NCI-H1105 (cell line): ENCODE measurements at places on chromosomes 5 and 9.
A peak's percentile ranks its signal among the peaks of the same experiment; 100 is the strongest.

GRCh38 chr5:169178754-169179153 lies 122.2 kb downstream of the SLIT3 start:
- DNase-seq, result no peak

- DNase-seq, result no peak
These were observed 25.9 kb downstream of the BARX1 start for GRCh38 chr9:93929231-93929630.

DNA sequence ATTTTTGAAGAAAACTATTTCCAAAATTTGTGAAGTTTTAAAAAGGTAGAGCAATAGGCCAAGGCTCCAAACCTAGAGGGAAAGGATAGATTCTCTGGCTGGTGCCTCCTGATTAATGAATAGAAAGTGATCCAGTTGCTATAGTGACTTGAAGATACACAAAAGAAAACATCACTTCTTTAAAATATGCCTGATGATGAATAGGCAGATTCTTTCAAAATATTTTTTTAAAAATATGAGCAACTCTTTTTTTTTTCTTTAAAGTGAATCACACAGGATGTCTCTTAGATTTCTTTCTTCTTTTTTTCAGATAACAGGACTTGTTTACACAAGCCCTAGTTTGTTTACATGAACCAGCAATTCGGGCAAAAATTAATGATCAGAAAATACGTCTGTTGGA lies 124.4 kb downstream of the RFK start:
- no peak for DNase-seq

DNA sequence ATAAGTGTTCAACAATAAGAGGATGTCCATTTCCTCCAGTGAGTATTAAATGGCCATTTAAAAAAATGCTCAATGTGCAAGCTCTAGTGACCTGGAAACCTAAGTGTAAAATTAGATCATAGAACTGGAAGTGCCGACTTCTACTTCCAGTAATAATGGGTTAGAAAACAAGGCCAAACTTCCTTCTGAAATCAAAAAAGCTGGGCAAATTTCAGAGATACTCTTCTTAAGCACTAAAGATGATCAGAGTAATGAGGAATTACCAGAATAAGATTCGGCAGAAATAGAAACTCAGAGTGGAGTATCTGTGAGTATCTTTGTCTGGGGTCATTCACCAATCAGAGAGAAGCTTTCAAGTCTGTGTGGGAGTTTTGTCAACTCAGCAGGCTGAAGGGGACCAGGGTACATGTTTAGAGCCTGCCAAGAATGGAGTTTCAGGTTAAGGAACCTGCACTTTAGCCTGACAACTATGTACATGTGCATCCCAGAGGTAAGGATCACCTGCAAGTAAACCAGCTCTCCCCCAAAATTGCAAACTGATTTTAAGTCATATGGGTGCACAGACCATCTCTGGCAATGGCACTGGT lies 17.1 kb downstream of the FCN2 start:
- no peak for DNase-seq

- no peak for DNase-seq
These were observed 80.2 kb upstream of the PANK3 start for GRCh38 chr5:168659286-168659847.

- DNase-seq, result peak; percentile 64
These were observed 39.8 kb upstream of the RANBP6 start for GRCh38 chr9:6055216-6055615.

DNA sequence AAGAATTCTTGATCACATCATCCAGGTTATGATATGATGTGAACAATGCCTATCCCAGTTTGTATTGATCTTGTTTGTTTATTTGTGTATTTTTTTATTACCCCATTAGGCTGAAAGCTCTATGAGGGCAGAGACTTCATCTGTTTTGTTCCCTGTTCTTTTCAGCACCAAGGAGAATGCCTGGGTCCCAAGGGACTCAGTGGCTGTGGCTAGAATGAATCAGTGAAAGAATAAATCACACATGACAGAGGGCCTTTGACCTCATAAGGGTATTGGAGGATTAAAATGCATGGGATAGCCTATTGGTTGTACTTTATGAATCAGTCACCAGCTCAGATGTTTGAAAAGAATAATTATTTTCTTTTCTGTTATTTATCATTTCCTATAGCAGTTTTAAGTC lies 292.2 kb downstream of the GAS1 start:
- no peak for DNase-seq

GRCh38 chr9:129027685-129028191 lies 393 bp downstream of the SH3GLB2 start:
- DNase-seq, result peak; percentile 50

GRCh38 chr5:39376293-39376714 lies 12.0 kb upstream of the C9 start:
- DNase-seq, result peak; percentile 11

GRCh38 chr5:116475338-116475737 lies 99.3 kb downstream of the SEMA6A start:
- no peak for DNase-seq

- DNase-seq, result no peak
These were observed 78.3 kb upstream of the TNFSF8 start for GRCh38 chr9:115008536-115009270.

DNA sequence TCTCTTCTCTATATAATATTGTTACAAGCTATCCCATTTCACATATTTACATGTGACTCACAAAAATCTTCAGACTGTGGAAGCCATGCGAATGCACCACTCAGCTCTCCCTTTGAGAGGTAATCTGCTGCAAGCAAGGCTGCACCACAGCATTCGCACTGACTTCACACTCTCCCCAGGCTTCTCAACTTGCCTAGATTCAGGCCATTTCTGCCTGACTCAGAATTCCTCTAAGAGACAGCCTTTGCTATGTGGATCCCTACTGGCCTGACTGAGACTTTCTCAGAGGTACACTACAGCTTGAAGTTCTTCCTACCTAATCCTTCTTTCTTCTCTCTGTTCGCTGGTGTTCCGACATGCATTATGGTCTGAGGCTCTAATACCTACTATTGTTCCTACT lies 21.1 kb upstream of the DMRTA1 start:
- DNase-seq, result no peak

GRCh38 chr9:36939214-36939613 lies 94.9 kb downstream of the PAX5 start:
- DNase-seq, result no peak

DNA sequence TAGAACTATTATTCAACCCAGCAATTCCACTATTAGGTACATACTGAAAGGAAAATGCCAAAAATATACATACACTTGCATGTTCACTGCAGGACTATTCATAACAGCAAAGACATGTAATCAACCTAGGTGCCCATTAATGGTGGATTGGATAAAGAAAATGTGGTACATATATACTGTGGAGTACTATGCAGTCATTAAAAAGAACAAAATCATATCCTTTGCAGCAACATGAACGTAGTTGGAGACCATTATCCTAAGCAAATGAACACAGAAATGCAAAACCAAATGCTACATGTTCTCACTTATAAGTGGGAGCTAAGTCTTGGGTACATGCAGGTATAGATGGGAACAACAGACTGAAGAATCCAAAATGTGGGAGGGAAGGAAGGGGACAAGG lies 67.7 kb downstream of the ELOVL7 start:
- no peak for DNase-seq

DNA sequence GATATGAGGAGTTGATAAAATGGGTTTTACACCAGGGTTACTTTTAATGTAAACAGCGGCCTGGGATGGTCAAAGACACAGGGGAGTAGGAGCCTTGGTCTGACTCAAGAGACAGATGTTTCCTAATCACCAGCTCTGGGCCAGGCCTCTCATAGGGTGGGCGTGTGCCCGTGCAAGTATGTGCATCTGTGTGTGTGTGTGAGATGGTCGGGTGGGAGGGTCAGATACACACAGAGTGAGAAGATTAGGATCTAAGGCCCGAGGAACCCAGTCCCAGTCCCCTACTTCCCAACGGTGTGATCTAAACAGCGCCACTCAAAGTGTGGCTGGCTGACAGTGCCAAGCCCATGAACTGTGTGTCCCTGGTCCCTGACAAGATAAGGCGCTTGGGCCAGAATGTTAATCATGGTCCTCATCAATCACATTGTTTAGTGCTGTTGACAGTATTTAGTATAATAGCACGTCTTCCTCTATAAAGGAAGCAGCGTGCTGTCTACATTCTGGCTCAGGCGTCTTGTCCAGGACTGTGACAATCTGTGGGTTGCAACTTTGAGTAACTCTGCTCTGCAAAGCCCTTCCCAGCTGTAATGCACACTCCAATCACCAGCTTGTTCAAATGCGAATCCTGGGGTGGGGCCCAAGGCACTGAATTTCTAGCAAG lies 173.7 kb downstream of the DAB2IP start:
- DNase-seq, result no peak

- DNase-seq, result peak; percentile 80
These were observed 3.2 kb downstream of the PIP5KL1 start for GRCh38 chr9:127927201-127927987.

- DNase-seq, result no peak
These were observed 40.2 kb downstream of the RASA1 start for GRCh38 chr5:87307796-87308423.

DNA sequence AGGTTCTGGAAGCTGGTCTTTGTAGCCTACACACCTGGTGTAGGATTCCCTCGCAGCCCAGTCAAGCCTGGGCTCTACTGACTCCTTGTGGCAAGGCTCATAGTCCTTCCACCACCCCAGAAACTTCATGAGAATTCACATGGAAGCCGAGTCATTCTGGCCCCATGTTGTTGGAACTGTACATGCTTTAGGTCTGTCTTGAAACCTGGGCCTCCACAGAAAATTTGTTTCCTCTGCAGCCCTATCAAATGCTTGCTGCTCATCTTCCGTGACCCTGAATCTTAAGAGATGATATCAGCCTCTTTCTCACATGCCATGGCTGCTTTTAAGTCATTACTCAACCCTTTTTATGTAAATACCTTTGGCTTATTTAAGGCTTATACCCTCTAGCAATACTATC lies 113.4 kb upstream of the GRHPR start:
- DNase-seq, result no peak

DNA sequence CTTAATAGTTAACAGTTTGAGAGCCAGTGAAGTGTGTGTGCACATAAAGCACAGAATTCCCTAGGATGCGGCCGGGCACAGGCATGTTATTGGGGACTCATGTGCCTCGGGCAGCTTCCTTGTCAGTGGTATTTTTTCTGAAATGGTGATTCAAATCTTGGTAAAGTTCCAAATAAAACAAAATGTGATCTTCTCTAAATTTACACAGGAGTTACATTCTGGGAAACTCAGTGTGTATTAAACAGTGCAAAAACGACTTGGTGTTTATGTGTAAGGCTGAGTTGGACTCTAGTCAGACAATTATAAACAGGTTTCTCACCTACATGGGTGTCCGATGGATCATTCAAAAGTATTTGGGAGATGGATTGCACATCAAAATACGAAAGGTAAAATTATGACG lies 48.9 kb downstream of the BOD1 start:
- no peak for DNase-seq

DNA sequence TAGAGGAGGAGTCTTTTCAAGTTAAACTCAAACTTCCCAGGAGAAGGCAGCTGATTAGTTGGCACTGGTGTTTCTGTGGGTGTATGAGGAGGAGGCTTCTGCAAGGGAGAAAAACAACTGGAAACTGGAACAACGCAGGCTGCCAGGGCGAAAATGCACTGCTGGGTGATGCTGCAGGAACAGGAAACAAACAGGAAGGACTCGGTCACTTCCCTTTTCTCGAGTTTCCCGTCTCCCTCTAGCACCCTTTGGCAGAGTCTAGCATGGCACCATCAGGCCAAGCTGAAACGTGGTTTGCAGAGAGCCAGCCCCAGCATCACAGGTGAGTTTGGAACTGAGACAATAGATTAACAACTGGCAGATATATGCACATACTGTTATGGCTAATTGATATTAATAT lies 77.5 kb upstream of the CAST start:
- no peak for DNase-seq

- DNase-seq, result no peak
These were observed 81.5 kb downstream of the CAAP1 start for GRCh38 chr9:26811106-26811505.

GRCh38 chr5:158765407-158765806 lies 334.3 kb downstream of the EBF1 start:
- no peak for DNase-seq

GRCh38 chr5:107436201-107436600 lies 234.5 kb downstream of the EFNA5 start:
- DNase-seq, result no peak

GRCh38 chr5:109192555-109193281 lies 217.1 kb downstream of the PJA2 start:
- no peak for DNase-seq

GRCh38 chr9:33852216-33852826 lies 35.4 kb downstream of the UBE2R2 start:
- DNase-seq, result no peak

DNA sequence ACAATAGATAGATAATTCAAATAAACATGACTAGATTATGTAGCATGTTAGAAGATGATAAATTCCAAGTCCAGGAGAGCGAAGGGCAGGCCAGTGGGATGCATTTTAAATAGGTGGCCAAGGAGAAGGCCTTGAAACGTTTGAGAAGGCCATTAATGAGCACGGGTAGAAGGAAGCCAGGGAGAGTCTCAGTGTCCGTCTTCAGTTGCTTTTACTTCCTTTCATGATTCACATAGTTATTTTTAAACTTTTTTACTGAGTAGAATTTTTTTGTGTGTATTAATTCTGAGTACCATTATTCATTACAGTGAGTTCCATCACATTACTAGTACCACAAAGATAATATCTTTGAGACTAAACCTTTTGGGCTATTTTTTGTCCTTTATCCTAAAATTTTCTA lies 259.2 kb downstream of the ARRDC3 start:
- no peak for DNase-seq

- no peak for DNase-seq
These were observed 2.5 kb downstream of the SMC5 start for GRCh38 chr9:70261131-70261870.

- peak; percentile 20 for DNase-seq
These were observed 14.3 kb upstream of the NR4A3 start for GRCh38 chr9:99807276-99807852.

DNA sequence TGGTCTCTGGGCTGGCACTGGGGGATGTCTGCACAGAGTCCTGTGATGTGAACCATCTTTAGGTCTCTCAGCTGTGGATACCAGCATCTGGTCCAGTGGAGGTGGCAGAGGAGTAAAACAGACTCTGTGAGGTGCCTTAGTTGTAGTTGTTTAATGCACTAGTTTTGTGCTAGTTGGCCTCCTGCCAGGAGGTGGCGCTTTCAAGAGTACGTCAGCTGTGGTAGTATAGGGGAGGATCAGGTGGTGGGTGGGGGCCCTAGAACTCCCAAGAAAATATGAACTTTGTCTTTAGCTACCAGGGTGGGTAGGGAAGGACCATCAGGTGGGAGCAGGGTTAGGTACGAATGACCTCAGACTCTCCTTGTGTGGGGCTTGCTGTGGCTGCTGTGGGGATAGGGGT lies 197.1 kb downstream of the TMC1 start:
- no peak for DNase-seq

GRCh38 chr9:72557549-72557948 lies 36.1 kb downstream of the TMC1 start:
- DNase-seq, result no peak

- no peak for DNase-seq
These were observed 331.3 kb upstream of the KIF2A start for GRCh38 chr5:61974680-61975079.

GRCh38 chr5:147479444-147479843 lies 30.4 kb downstream of the DPYSL3 start:
- no peak for DNase-seq
